Hematopoietic multipotent progenitor cell (in vitro differentiated cells): ENCODE measurements at places on chromosomes 2 and 18. TPM values are rescaled to one million over a fixed set of nuclear protein-coding genes. Genes with fewer than 3 reads are reported as not detected.

DNA sequence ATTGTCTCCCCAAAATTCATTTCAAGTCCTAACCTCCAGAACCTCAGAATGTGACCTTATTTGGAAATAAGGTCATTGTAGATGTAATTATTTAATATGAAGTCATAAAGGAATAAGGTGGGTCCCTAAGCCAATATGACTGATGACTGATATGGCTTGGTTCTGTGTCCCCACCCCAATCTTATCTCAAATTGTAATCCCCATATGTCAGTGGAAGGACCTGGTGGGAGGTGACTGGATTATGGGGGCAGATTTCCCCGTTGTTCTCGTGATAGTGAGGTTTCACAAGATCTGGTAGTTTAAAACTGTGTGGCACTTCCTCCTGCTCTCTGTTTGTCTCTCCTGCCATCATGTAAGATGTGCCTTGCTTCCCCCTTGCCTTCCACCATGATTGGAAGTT is 43.0 kb upstream of the BCL11A start:
- no peak for DNase-seq

Gene SATB2
- total RNA-seq: not detected

GRCh38 chr2:96117701-96118588 is 1.6 kb upstream of the ADRA2B start:
- DNase-seq: no peak

DNA sequence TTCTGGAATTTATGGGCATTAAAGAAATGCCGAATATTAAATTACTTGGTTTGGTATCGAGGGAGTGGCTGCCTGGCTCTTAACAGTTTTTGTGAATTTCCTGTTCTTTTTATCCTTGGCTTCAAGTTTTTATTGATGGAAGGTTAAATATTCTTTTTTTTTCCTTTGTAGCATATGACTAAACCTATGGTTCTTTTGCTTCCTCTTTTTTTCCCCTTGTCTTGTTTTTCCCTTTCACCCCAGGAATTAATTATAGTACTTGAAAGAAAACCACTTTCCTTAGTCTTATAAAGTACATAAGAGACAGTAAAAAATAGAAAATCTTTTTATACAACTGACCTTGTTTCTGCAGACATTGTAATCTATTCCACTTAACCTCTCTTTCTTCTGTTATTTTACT is 42.4 kb downstream of the MGAT5 start:
- DNase-seq: no peak

DNA sequence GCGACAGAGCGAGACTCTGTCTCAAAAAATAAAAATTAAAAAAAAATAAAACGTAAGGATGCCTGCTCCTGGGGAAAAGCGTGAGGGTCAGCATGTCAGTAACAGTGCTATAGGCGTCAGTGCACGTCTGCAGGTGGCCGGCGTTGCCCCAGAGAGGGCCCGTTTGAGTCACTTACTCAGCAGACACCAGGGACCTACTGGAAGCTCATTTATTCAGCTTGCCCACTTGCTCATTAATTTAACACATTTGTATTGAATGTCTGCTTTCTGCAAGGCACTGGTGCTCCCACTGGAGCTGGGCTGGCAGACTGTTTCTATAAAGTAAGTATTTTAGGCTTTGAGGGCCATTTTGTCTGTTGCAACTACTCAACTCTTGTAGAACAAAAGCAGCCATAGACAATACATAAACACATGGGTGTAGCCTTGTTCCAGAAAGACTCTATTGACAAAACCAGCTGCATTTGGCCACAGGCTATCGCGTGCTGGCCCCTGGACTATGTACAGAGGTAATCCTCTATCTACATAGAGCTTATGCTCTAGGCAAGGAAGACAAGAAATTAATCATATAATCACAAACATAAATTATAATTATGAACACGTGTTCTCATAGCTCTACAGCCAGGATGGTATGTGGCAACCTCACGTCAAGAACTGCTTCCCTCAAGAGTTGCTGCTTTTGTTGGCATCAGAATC is 73.2 kb downstream of the KLHL29 start:
- DNase-seq: no peak
